ENCODE measurements at places on chromosomes 12 and 14.

DNA sequence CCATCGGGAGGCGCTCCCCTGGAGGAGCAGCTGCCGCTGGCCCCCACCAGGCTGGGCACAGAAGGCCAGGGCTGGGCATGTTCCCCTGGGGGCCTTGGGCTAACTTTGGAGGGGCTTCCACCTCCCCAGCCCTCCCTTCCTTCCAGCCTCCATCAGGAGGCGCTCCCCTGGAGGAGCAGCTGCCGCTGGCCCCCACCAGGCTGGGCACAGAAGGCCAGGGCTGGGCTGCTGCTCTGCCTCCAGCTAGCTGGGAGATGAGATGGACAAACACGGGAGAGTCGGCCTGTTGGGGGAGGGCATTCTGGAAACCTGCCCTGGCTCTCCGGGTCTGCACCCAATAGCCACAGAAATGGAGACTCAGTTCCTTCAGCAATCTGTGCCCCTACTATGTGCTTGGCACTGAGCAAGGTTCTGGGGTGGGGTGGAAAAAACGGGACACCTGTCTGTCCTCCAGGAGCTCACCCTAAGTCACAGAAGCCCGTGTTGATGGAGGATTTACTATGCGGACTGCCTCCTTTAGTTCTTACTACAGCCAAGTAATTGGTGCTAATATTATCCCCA lies 39.0 kb upstream of the CORO1C start:
- DNase-seq, result no peak

DNA sequence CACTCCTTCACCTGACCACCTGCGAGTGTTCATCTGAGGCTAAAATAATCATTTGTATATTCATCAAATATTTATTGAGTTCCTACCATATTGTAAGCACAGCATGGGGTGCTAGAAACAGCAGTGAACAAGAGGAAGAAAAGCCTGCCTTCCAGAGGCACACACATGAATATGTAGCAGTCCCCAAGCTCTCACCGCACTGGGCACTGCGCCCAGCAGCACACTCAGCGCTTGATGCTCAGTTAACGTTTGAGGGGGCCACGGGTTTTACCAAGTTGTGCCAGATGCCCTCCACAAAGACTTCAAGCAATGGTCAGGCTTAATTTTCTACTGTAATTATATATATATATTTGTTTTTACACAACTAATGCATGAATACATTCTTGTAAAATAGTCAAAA lies 52.0 kb downstream of the HELB start:
- DNase-seq, result no peak

- no peak for DNase-seq
Observed at GRCh38 chr12:112362310-112362709, 19.9 kb downstream of the HECTD4 start.

DNA sequence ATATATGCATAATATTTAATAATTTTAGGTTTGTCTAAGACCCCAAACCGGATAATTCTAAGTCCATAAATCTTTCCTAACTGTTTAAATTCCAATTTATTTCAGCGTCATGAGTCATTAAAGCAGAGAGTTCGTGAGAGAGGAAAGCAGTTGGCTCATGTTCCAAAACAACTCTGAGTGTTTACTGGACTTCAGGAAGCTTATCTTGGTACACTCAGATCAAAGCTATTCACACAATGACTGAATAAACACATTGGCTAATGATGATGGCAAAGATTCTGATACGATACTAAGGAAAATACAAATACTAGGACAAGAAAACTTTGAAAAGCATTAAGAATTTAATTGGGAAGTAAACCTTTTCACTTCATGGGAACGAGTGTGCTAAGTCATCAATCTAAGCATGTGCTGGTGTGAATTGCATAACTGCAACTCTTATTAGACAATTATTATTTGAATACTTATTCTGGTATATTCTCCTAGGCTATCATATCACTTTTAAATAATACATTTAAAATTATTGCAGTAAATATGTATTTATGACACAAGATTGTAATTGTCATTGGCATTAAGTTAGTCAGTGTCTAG lies 34.8 kb upstream of the CLEC14A start:
- DNase-seq, result peak; percentile 42

DNA sequence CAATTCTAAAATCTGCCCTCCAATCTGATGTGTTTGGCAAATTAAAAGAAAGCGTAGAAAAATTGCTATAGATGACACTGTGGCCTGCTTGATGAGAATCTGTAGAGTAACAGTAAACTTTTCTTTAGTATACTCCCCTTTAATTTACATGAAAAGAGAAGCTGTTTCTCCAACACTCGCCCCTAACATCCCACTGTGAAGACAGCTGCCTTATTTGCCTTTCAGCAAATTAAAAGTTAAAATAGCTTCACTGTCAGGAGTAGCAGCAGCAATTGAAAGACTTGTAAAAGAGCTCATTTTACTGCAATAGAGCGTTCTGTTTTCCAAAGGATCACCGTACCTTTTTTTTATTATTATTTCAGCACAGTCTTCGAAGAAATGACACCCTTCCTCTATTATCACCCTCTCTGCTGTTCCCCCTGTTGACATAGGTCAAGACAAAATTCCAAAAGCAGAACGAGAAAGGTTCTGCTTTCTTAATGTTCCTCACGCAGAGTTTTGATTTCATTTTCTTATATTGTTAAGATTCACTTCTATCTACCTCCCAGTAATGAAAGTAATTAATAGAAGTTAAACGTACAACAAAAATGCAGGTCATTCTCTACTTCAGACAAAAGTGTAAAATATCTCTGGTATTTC lies 153.5 kb upstream of the USP15 start:
- no peak for DNase-seq

GRCh38 chr12:119870457-119870856 lies 6.7 kb downstream of the CIT start:
- DNase-seq, result no peak
